ENCODE measurements at places on chromosomes 11 and 22.
A peak's percentile ranks its signal among the peaks of the same experiment; 100 is the strongest.

DNA sequence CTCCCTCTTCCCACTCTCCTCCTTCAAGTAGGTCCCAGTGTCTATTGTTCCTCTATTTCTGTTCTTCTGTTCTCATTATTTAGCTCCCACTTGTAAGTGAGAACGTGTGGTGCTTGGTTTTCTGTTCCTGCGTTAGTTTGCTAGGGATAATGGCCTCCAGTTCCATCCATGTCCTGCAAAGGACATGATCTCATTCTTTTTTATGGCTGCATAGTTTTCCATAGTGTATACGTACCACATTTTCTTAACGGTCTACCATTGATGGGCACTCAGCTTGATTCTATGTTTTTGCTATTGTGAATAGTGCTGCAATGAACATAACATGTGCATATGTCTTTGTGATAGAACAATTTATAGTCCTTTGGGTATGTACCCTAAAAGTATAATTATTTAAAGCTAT is 26.2 kb downstream of the C2CD3 start:
- no peak for DNase-seq

DNA sequence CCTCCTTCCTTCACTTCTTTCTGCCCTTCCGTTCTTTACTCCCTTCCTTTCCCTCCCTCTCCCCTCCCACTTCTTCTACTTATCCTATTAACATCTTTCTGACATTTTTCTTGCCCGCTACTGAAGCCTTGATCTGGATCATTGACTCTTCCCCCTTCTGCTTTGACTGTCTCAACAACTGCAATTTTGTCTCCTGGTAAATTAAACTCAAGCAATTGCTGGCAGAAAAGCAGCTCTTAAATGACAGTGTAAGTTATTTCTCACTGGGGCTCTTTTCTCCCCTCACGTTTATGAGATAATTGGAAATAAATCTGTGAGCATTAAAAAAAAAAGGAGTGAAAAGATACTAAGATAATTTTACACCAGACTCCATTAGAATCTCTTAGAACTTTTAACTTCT is 120.0 kb downstream of the SLC17A6 start:
- DNase-seq = no peak

DNA sequence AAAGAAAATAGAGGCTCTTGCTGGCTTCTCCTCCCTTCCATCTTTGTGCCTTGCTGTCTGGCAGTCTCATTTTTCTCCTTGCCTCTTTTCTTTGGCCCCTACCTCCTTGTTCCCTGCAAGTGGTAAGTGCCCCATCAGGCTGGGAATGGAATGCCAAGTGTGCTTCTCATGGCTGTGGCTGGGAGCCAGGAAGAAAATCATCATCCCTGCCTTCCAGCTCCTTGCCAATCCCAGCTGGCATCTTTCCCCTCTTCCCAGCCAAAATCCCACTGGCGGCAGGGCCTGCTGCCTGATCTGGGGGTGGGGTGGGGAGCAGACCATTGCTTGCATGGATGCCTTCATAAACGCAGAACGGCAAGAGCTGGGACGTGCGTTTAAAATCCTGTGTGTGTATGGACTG is 27.0 kb upstream of the SLC25A18 start:
- no peak for DNase-seq

GRCh38 chr22:43745783-43746356 is 66.2 kb downstream of the EFCAB6 start:
- DNase-seq = no peak

- DNase-seq = no peak
These were observed 99.2 kb downstream of the PTPRJ start for GRCh38 chr11:48079596-48079995.

DNA sequence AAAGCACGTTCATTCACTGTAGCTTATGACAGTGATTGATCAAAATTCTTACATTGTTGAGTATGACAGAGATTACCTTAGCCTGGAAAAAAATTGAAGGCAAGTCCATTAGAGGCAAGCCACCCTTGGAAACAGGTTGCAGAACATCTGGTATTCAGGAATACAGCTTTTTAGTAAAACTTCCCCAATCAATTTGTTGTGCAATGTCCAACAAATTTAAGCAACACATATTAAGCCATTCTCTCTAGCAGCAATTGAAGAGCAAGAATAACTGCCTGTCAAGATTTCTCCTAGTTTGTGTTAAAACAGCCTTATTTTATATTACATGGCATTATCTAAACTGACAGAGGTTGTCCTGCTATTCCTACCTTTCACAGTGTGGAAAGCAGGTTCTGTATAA is 37.0 kb downstream of the BCL2L13 start:
- DNase-seq = no peak

DNA sequence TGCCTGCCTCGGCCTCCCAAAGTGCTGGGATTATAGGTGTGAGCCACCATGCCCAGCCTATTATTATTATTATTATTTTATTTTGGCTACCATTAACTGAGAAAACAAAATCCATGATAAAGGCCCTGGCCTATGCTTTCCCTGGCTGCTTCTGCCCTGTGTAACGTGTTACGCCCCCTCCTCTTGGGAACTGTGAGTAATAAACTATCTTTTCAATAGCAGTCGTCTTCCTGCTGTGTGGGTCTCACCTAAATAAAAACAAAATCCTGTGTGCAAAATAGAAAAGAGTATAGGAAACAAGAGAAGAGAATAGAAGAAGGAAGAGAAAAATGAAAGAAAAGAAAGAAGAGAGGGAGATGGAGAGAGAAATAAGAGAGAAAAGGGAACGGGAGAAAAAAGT is 237.0 kb downstream of the MIAT start:
- DNase-seq = no peak

DNA sequence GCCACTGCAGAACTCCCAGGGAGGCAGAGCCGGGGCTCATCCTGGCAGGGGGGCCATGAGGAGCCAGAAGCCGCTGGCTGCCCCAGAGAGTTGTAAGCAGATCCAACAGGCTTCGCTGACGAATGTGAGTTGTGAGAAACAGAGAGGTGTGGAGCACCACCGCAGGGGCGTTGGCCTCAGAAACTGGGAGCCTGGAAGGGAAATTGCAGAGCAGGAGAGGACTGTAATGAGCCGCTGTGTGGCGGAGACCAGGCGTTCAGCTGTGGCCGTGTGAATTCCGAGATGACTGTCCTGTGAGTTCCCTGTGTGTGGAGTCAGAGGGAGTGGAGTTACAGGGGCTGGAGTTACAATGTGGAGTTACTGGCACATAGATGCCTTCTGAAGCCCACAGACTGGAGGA is 27.7 kb upstream of the ETS1 start:
- DNase-seq = no peak

DNA sequence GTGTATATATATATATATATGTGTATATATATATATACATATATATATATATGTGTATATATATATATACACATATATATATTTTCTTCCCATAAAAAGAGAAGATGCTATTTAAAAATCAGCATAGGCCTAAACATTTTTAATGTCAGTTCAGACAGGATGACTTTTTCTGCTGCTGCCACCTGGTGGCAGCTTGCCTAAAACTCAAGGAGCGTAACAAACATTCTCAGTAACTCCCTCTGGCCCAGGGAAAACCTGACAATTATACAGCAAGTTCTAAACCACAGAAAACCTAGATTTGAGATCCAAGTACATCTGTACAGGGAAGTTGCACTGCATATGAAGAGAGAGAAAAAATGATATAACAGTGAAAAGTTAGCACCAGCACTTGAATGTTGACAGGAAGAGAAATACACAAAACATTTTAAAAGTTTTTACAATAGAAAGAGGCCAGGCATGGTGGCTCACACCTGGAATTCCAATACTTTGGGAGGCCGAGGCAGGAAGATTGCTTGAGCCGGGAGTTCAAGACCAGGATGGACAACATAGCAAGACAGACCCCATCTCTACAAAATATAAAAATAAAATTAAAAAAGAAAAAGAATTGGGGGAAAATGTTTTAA is 16.6 kb downstream of the OR8A1 start:
- peak; percentile 16 for DNase-seq

DNA sequence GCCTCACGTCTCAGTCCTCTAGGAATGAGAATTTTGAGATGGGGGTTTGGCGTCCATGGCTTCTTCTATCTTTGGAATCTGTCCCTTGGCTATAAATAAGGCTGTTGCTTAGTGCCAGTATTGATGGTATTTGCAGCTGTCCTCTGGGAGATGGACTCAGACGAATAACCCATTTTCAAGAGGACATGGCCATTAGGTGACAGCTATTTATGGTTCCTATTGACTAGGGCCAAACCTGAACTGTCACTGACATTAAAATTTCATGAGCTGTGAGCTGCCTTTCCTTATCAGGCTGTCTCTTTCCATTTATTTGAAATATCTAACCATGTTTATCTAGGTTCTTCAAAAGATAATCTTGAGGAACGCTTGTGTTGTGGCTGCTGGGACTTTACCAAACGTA is 92.7 kb downstream of the NAV2 start:
- no peak for DNase-seq

DNA sequence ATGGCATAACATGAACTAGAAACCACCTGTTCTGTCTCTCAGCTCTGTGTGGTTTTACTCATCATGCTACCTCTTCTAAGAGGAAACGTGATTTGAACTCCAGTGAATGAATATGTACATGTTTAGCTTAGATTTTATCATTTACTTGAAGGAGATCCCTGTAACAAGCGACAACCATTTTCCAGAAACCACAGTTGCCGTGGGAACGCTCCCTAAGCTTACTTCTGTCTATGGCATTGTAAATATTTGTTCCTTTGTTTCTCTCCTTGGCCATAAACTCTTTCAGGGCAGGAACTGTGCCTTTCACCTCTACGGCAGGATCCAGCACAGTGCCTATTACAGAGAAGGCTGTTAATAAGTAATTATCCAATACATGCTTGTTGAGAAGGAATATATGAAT is 17.1 kb upstream of the TPH1 start:
- DNase-seq = no peak

DNA sequence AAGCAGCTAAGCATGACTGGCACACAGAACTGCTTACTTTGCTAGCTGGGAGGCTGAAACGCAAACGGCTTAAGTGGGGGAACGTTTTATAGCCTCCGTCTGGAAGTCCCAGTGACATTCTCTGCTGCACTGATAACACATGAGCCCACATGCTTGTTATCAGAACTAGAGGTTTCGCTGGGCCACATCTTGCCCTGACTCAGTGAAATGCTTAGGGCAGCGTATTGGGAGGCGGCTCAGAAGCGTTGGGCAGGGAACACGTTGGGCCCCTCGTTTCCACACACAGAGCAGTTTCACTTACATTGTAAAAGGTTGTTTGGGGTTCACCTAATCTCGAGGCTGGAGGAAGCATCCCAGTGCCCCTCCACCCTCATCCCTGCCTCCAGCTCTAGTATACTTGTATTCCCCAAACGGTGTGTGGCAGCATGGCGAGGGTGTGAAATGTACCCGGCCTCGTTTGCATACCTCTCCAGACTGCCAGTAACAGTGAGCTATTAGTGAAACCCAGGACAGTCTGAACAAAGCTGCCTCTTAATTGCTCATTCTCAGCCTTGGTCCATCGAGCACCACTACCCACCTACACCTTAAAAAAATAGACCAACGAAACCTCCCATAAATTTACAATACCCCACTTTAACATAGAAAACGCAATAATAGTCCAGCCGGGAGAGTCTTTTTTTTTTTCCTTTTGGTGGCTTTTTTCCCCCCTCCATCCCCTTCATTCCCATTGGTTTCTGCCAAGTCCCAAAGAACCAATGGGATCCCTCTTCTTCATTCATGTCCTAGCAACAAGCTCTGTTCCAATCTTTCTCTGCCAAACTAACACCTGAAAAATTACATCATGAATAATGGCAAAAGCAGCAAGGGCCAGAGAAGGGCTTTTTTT is 218.8 kb upstream of the SORL1-AS1 start:
- DNase-seq = no peak

GRCh38 chr11:103968685-103969084 is 67.8 kb upstream of the DDI1 start:
- DNase-seq = no peak

- no peak for DNase-seq
These were observed 6.8 kb upstream of the POLR3H start for GRCh38 chr22:41550952-41551491.

GRCh38 chr11:72421351-72421750 is 13.0 kb downstream of the CLPB start:
- no peak for DNase-seq

DNA sequence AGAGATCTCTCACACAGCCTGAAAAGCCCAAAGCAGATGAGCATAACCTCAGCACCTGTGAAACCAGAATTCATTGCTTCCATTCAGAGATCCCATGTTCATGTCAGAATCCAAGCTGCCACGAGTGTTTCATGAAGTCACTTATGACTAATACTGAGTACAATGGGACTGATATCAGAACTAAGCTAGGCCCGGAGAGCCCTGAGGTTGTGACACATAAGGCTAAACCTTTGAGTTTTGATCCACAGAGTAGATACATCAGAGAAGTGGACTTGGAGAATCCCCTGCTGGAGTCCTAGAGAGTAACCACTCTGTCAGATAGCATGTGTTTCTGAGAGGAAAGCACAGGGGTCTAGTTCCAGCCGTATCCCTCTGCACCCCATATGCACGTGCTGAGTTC is 890 bp upstream of the GLYATL1 start:
- DNase-seq = no peak

- DNase-seq = no peak
These were observed 4.7 kb upstream of the MRPL17 start for GRCh38 chr11:6687876-6688275.

- DNase-seq = no peak
These were observed 162.9 kb downstream of the DLG2 start for GRCh38 chr11:85464283-85464682.

DNA sequence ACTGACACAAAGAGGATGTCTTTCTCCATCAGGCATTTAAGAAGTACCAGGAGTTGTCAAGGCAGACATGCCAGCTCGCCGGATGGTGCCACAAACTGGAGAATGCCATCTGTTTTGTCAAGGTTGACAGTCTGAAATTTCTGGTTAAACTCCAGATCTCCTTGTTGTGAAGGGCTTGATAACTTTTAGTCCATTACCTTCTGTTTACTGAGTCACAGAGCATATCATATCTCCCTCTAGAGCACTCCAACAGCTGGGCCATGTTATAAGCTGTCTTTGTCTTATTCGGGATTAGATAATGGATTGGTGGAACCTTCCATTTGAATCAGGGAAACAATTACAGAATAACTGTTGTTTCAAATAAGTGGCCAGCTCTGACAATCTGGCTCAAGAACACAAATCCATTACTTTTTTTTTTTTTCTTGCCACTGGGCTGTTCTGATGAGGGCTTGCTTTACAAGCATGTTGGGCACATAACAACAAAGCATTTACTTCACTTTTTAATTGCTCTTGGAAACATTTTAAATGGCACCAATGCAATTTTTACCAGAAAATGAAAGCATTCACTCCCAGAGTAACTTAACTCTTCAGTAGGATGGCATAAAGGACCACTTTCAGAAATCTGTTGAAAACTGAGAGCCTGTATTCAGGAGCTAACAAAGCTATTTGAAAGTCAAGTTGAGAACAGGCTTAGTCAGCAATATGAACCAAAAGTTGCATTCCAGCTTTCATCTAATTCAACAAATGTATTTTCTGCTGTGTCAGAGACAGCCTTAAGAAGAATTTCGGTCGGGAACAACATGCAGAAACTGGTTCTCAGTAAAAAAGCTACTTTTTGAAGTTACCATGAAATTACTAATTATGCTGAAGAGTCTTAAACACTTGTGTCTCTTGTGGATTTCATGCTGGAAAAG is 227.6 kb upstream of the PITPNB start:
- DNase-seq = no peak

GRCh38 chr11:121067962-121068647 is 32.9 kb upstream of the TECTA start:
- DNase-seq = no peak

- peak; percentile 44 for DNase-seq
These were observed 43.4 kb upstream of the MICAL2 start for GRCh38 chr11:12066799-12067508.
